ENCODE measurements at places on chromosomes 11 and 22.

DNA sequence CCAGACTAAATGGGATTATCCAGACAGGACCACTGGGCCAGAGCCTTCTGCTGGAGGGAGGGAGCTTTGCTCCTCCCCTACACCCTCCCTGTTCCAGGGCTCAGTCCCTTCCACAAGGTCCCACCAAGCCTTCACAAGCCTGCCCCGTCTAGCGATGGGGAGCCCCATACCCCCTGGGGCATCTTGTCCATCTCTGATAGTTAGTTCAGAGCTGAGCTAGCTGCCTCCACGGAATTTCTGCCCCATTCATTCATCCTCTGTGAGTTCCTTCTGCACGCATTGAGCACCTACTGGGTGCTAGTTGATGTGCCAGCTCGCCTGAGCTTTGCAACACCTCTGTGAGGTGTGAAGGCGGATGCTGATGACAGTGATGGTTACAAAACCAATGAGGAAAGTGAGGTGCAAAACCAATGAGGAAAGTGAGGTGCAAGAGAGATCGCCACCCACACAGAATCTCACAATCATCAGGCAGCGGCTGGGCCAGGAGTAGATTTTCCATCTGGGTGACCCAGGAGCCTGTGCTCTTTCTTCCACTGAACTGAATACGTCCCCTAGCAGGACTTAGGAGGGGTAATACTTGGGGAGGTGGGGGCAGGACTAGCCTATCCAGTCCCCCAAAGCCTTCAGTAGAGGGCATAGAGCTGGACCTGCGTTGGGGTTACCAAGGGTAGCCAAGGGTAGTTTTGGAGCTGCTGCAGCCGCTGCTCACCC is 21.5 kb upstream of the CBX7 start:
- DNase-seq, result no peak

DNA sequence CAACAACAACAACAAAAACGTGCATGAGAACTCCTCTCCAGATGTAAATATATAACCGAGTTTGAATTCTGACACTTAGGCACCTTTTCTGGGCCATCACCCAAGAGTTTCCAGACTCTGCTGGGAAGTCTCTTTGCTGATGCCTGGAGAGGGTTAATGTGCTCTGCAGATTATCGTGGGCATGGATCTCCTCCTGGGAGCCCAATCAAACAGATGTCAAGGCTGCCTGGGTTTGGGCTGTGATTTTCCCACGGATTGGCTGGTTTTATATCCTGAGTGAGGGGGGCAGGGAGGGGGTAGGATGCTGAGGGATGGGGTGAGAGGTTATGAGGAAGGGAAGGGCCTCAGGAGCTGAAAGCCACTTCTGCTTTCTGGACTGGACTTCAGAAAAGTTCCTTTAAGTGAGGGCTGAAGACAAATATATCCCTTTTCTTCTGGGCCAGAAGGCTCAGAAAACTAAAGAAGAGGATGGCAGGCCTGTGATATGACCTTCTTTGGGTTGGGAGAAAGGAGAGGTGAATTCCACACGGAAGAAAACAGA is 4.2 kb downstream of the ELF5 start:
- DNase-seq, result no peak

DNA sequence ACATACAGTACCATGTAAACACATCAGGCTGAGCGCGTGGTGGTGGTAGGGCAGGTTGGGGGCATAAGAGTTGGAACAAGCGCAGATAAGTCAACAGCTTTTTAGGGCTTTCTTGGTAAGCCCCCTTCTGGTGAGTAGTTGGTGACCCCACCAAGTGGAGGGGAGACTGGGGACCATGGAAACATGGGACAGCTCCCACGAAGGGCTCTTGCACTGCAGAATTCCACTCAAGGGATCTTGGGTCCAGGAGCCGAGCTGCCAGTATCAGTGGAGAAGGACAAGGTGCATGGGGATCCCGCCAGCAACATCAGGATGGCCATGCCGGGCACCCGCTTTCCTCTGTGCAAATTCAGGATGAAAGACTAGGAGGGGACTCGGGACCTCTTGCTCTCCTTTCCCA is 6.2 kb upstream of the APOA1 start:
- DNase-seq, result no peak

GRCh38 chr11:108994887-108995286 is 330.0 kb downstream of the DDX10 start:
- DNase-seq, result no peak

- DNase-seq, result no peak
Measured at GRCh38 chr11:15937601-15938120, 418.7 kb downstream of the SOX6 start.

GRCh38 chr11:134044514-134045284 is 24.2 kb upstream of the JAM3 start:
- no peak for DNase-seq

DNA sequence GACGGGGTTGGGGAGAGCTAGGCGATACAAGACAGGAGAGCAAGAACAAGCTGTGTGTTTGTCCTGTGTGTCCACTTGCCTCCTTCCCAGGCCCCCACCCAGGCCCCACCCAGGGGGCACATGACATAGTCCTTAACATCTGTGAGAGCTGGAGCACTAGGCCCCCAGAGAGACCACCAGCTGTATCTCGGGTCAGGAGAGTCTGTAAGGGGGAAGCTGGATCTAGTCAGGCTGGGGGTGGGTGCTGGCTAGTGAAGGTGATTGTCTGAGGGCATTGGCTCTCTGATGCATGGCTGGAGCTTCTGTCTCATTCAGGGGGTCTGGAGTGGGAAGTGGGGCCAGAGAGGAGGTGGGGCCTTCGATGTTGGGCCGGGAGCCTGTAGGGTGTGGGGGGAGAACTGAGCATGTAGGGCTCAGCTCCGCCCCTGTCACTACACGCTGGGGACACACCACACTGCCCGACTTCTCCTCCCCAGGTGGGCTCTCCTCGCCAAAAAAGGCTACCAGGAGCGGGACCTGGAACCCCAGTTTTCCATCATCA is 571 bp downstream of the P2RX6 start:
- DNase-seq, result no peak

DNA sequence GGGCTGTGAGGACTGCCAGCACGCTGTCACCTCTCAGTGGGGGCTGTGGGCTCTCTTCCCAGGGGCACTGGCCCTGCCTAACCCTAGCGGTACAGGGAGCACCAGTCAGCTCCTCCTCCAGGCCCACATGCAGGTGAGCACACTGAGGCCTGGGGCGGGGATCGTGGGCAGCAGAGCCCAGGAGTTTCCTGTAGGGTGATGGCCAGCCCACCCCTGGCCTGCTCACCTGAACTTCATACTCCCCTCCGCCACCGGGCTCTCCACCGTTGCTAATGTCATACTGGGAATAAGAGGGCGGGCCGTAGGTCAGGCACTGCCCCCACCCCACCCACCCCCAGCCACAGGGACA is 10.0 kb upstream of the TREH start:
- DNase-seq, result no peak

GRCh38 chr11:55847453-55847852 is 8.9 kb downstream of the OR5D16 start:
- no peak for DNase-seq
